HTR-8/SVneo (cell line): ENCODE measurements at places on chromosomes 6 and 20.

DNA sequence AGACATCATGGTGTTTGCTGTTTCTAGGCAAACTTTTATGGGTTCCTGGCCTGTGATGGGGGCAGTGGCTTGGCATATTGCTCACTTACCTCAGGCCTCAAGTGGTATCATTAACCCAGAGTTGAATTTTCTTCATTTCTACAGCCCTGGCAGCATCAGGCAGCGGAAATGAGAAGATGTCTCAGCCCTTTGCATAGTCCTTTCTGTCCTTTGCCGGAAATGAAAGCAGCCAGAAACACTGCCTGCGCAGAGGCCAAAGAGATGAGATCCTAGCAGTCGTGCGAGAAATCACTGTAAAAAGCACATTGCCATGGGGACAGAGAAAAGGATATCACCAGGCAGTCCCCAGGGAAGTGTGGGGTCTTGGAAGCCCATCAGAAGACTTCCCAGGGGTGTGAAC is 37.4 kb upstream of the KCNG1 start:
- no peak for DNase-seq

DNA sequence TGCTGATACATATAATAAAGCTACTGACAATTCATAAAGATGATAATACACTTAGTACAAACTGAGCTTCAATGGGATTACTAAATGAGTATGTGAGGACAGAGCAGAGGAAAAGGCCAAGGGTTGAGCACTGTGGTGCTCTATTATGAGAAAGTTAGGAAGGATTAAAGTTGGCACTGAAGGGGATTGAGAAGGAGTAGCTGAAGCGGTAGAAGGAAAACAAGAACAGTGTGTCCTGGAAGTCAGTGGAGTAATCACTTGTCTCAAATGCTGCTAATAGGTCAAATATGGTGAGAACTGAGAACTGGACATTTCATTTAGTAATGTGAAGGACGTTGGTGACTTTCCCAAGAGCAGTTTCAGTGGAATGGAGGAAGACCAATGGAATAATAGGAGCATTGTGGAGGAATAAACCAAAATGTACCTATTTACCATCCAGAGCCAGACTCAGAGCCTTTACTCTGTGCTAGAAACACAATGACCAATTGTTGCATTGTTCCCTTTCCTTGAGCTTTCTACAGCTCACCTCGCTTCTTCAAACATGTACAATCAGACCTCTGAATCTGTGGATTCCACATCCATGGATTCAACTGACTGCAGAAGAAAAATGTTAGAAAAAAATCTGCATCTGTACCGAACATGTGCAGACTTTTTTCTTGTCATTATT is 255.9 kb downstream of the LAMA2 start:
- no peak for DNase-seq

DNA sequence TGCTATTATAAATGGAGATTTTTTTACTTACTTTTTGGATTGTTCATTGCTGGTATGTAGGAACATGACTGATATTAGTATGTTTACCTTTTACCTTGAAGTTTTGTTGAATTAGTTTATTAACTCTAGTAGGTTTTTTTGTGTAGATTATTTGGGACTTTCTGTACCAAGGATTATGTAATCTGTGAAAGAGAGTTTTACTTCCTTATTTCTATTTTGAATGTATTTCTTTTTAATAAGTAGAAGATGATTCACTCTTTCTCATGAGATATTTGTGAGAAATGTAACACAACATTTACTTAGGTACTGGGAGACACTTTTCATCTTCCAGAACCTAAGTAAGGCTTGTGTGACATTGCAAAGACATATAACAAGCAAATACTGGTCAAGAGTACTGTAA is 473.9 kb upstream of the HS3ST5 start:
- DNase-seq, result no peak

GRCh38 chr6:133778414-133779130 is 110.3 kb upstream of the TCF21 start:
- DNase-seq, result no peak

GRCh38 chr6:35046103-35046502 is 95.0 kb downstream of the TCP11 start:
- no peak for DNase-seq

- DNase-seq, result no peak
Observed at GRCh38 chr6:35046862-35047261, 94.3 kb downstream of the TCP11 start.

GRCh38 chr6:37145443-37145842 is 24.5 kb upstream of the PIM1 start:
- DNase-seq, result no peak

DNA sequence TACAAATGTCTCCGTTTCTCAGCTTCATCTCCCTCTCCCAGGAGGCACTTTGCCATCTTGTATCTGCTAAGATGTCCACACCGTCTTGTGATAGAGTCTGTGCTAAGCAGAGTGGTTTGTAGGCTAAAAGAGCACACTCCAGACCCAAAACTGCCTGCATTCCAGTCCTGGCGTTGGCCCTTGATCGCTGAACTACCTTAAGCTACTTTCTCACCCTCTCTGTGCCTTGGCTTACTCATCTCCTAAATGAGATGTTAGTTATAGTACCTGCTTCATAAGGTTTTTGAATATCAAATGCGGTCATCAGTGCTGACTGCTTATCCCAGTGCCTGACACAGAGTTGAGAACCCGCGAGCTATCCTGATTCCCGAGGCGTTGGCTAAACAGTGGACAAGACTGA is 14.0 kb downstream of the CASS4 start:
- no peak for DNase-seq

- DNase-seq, result no peak
Observed at GRCh38 chr6:398065-398464, 6.5 kb downstream of the IRF4 start.

- DNase-seq, result no peak
Observed at GRCh38 chr20:3686421-3686820, 4.6 kb upstream of the ADAM33 start.

GRCh38 chr6:143098054-143098671 is 37.5 kb downstream of the AIG1 start:
- DNase-seq, result no peak

DNA sequence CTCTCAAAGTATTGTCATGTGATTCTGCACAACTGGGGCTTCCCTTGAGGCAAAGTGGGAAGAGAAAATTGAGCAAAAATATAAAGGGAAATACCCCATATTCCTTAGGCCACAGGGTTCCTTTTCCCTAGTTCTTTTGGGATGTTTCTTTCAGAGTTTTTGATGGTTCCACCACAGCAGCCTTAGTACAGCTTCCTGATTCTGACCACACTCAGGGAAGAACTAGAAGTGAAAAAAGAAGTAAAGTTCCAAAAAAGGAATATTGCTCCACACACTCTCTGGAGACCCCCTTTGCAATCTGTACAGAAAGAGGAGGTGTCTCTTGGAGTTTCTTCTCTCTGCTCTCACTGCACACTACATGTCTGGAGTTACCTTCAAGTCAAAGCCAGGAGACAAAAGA is 27.9 kb upstream of the HLA-DQA2 start:
- no peak for DNase-seq

GRCh38 chr6:64376394-64376793 is 740.8 kb downstream of the PHF3 start:
- no peak for DNase-seq

DNA sequence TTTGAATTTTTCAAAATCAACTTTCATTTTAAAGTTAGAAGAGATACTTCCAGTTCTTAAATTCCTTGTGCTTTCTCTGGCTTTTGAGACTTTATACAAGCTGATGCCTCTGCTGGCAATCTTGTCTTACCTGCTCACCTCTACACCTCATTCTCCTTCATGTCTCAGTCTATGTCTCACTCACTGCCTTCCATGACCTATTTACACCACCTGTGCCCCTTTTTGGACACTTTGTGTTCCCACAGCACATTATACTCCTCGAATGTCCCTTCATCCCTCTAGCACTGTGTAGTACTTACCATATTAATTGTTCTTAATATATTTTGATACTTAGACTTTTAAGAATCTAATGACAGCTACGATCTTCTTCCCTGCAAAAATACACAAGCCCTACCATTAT is 15.3 kb downstream of the PHIP start:
- no peak for DNase-seq

DNA sequence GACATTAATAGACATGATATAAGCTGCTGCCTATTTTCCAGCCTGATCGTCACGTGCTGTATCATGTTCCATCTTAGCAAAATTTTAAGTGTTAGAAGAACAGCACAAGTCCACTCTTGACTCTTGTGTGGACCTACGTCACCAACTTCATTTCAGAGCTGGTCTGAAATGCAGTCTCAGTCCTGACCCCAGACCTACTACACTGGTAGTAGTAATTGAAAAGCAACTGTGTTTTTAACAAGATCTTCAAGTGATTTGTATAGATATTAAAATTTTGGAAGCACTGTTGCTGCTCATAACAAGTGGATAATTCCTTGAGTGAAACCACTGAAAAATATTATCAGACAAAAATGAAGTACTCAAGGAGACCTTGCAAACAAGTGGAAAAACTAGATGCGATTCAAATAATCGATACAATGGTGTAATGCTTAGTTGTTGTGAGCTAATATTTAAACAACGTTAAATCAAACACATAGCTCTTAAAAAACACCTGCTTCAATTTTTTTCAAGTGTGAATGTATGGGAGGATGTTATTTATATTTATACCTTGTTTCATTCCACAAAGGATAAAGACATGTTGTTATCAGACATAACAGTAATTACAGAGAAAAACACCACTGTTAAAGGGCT is 110.9 kb upstream of the JAG1 start:
- no peak for DNase-seq

DNA sequence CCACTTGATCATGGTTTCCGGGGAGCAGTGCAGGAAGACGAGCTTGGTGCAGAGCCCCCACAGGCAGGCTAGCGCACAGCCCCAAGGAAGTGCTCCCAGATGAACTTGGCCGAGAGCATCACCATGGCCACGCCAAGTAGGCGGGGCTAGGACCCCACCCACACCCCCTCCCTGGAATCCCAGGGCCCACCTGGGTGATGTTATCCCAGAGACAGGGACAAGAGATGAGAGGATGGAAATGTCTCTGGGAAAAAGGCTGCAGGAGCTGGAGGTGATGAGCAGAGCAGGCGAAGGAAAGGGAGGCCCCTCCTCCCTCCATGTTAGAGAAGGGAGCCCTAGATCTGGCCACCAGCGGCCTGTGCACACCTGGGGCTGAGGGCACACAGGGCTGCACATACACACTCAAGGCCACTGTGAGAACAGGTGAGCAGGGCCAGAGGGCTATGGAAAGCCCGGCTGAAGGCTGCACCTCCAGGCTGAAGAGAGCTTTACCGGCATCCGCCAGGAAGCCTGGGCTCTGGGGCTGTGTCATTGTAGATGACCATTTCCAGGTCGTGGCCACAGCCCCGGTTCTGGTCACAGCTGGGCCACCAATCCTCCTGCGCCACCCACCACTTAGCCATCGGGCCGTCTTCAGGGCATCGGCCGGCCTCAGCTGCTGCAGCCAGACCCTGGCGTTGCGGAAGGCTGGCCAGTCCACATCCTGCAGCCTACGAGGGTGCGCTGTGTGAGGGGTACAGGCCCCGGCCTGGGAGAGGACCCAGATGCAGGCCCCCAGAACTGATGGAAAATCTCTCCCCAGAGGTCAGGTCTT is 24.9 kb downstream of the NPEPL1 start:
- no peak for DNase-seq

DNA sequence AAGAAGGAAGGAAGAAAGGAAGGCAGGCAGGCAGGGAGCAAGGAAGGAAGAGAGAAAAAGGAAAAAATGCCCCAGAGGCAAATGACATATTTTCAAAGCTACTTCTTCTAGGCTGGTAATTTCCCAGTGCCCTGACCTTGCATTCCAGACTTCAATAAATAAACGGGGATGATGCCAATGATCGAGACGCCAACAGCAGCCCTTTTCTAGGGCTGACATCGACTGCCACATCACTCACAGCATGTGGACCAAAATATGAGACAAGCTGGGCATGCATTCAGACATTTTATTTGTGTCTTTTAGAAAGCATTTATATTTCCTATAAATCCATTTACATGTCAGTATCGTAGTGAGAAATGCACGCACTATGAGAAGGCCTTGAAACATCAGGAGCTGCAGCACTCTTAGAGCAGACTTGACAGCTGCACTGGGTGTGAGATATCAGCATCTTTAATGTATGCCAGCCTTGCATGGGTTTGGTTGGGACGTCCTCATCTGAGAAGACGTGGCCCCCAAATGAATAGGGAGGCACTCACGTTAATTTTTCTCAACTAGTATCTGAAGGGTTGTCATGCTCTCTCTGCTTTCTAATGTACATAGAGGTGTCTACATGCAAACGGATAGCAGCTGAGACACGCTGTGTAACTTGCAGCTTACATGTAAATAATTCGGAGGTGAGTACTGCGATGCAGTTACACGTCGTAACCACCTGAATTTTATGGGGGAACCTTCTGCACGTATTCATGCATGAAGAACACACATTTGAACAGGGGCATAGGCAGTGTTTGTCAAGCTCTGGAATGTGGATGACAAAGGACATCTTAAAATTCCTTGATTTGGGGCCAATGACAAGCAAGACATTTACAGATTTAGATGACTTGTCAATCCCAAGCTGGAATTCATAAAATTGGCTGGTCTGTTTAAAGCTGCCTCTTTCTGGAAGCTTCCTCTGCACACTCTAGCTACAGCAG is 149.1 kb upstream of the AGPAT4 start:
- DNase-seq, result no peak

DNA sequence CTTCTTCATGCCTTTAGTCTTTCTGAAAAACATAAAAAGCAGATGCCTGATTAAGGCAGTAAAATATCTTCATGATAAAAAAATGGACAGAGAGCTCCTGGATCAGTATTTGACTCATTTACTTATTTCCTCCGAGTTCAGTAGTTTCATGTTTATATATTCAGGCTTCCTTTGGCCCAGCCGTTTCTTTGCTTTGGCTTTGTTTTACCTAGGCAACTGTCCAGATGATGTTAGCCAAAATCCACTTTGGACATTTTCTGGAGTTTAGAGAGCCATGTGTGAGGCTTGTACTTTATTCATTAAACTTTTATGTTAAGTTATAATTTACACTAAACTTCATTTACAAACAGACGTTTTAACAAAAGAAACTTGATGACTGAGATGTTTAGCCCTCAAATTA is 307.1 kb upstream of the RSPO3 start:
- DNase-seq, result no peak

DNA sequence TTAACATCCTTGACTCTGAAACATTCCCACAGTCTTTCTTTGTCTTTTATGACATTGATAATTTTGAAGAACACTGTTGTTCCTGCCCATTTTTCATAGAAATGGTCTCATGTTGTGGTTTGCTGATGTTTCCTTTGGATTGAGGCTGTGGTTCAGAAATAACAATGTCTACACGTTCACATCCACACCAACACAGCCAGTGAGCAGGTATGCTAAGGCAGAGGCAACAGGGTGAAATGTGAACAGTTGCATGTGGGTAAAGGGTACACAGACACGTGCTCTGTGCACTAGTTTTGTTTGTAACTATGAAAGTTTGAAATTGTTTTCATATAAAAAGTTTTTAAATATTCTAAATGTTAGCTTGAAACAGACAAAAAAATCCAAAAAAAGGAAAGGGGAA is 78.4 kb downstream of the GINS1 start:
- no peak for DNase-seq
